ENCODE measurements at places on chromosomes 1 and 21.

GRCh38 chr1:58592522-58593134 lies 15.6 kb upstream of the TACSTD2 start:
- DNase-seq = no peak

DNA sequence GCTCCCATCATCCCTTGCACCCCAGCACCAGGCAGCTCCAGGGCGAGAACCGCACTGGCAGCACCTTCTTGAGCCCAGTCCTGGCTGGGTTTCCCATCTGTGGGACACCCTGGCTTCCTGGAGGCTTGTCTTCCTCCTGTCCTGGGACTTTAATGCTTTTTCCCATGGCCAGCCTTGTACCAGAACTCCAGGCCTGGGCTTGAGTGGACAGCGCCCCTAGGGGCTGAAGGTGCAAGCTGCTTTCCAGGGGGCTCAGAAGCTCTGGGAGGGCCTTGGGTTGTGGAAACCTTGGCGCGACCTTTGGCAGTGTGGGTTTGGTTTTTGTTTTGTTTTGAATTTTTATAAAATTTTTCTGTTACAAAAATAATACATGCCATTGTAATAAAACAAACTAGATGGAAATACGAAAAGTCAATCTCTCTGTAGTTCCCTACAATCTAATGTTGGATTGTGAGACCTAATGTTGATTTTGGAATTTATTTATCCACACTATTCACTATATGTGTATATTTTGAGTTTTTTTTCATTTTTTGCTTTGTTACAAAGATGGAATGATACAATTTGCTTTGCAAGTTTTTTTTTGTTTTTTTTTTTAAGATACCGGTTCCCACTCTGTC lies 33.8 kb upstream of the RPL11 start:
- DNase-seq = no peak

DNA sequence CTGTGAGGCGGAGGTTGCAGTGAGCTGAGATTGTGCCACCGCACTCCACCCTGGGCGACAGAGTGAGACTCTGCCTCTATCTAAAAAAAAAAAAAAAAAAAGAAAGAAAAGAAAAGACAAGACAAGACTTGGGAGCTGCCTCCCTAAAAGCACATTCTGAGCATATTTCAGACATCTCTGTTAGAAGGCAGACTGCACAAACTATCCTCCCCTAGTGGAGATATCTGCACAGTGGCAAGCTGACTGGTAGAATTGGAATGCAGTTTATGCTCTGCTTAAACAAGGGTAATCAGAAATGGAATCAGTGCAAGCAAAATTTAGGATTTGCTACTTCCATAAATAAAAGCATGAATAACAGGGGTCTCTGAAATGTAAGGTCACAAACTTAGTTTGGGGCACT lies 31.8 kb downstream of the GNG4 start:
- no peak for DNase-seq

DNA sequence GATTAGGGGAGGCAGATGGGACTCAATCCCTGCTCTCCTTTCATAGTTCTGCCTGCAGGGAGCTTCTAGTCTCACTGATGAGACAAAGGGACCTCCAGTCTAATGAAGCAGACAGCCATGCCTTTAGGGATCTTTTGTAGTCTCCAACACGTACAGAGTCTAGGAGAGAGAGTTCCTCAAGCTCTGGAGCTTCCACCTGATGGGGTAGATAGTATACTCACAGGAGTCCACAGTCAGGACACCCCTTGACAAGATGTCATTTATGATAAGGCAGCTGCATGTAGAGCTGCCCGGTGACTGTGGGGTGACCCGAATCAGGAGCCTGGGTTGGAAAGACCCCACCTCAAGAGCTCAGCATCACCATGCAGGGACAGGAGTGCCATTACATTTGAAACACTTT lies 55.3 kb upstream of the CNTN2 start:
- no peak for DNase-seq

GRCh38 chr1:38686167-38686926 lies 173.2 kb downstream of the RRAGC start:
- DNase-seq = no peak

GRCh38 chr1:21175670-21176581 lies 771 bp downstream of the EIF4G3 start:
- no peak for DNase-seq

- DNase-seq = no peak
These were observed 12.0 kb upstream of the BGLAP start for GRCh38 chr1:156229809-156230472.

- no peak for DNase-seq
These were observed 38.2 kb upstream of the KCND3 start for GRCh38 chr1:112027696-112028095.

DNA sequence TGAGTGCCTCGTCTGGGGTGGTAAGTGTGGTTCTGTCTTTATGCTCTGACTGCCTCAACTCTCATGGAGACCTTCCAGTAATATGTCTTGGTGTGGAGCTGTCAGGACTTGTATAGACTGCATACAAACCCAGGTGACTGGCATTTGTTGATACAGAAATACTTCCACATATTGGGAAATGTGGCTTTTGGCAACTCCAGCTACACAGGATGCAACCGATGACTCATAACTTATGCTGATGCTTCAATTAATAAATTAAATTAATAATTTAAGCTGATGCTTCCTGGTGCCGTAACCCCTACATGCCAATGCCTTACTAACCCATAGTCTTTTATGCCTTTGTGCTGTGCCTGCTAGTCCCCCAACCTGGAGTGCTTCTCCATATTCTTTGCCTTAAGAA lies 72.3 kb upstream of the ARTN start:
- DNase-seq = no peak

DNA sequence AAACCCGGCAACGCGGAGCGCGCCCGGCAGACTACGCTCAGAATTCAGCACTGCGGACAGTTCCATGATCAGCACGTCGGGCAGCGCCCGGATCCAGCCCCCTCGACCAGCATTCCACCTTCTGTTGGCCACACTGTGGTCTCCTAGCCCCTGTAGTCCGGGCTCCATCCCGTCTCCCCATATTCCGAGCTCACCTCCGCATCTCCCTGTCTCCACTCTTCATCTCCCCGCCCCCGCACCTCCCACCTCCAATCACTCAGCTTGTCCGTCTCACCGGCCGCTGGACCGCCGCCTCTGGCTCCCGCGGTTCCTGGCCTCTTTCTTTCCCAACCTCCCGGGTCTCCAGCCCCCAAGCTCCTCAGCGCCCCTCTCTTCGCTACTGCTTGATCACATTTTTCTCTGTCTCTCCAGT lies 500 bp downstream of the EPHA10 start:
- DNase-seq = no peak

GRCh38 chr1:43511394-43511793 lies 19.3 kb upstream of the PTPRF start:
- no peak for DNase-seq

DNA sequence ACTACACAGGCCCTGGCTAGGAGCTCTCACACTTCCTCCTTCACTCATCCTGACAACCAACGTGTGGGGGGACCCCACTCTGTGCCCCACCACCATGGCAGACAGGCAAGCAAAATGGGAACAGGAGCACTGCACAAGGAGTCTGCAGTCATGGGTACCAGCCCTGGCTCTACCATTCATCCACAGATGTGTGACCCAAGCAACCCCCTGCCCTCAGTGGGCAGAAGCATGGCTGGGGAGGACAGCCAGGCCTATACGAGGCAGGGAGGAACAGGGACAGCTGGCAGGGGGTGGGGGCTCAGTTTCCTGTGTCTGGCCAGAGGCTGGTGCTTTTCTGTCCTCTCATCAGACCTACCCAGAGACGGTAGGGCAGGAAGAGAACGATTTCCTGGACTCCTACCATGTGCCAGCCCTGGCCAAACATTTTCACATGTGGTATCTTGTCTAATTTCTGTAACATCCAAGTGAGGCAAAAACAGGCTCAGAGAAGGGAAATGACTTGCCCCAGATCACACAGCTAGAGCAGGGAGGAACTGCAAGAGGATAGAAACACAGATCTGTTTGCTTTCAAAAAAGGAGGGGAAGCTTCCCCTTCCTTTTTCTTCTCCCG lies 178.0 kb downstream of the HIVEP3 start:
- DNase-seq = no peak

- no peak for DNase-seq
These were observed 66.7 kb downstream of the RPAP2 start for GRCh38 chr1:92365378-92366039.

GRCh38 chr1:160733898-160734297 lies 5.1 kb upstream of the SLAMF7 start:
- DNase-seq = no peak

DNA sequence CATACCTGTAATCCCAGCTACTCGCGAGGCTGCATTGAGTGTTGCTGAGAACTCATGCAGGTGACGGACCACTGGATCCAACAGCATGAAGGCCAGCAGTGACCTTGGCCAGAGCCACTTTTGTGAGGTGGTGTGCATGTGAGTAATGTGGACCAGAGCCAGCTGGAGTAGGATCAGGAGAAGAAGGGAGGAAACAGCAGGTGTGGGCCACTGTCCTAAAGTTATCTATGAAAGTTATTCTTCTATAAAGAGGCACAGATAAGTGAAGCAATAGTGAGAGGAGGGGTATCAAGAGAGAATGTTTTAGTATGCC lies 47.8 kb downstream of the TCP10L start:
- DNase-seq = no peak

GRCh38 chr1:227741166-227741870 lies 6.1 kb downstream of the SNAP47 start:
- no peak for DNase-seq

GRCh38 chr1:147721716-147722115 lies 38.7 kb downstream of the GJA5 start:
- no peak for DNase-seq

DNA sequence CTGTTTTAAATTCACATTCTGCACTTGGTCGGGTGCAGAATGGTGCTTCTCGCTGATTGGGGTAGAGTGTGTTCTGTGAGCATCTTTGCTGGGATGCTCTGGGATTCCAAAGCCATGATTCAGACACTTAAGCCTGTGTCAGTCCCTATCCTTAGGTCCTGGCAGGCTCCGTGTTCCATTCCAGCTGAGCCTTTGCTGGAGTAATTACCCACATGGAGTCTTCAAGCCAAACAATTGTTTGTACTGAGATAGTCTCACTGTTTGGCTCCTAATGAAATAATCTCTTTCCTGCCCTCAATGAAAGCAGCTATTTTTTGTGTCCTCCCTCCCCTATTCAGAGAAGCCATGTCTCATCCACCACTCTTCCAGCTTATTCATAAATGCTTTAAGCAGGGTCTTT lies 18.7 kb downstream of the SMAP2 start:
- DNase-seq = no peak

DNA sequence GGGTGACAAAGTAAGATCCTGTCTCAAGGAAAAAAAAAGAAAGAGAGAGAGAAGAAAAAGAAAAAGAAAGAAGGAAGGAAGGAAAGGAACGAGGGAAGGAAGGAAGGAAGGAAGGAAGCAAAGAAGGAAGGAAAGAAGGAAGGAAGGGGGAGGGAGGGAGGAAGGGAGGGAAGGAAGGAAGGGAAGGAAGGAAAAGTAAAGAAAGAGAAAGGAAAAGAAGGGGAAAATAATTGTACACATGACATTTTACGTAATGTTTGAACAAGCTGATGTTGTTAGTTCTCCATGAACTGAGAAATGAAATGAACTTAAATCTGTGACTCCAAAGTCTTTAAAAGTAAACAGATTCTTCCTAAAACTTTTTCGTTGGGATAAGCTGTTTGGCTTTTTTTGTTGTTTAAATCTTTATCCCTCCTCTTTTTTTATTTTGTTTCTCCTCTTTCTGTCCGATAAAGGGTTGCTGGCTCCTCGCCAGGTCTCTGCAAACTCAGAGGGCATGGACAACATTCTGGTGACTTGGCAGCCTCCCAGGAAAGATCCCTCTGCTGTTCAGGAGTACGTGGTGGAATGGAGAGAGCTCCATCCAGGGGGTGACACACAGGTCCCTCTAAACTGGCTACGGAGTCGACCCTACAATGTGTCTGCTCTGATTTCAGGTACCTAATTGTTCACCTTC lies 59.8 kb downstream of the IL12RB2 start:
- DNase-seq = no peak

DNA sequence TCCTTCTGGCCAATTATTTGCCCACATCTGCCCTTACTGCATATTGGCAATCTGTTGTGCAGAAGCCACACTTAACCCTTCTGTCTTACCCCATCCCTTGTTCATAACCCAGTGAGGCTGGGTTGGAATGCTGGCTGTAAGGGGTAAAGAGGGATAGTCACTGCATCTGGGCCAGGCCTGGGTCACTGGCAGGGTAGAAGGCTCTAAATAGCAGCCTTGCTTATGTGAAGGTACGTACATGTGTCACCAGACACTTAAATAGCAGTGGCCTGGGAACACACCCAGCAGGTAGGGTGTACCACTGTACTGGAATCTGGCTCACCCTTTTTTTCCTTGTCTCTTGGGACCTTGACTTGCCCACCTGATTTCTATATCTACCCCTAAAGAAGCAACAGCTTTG lies 9.9 kb upstream of the TARS2 start:
- DNase-seq = no peak

- DNase-seq = no peak
These were observed 144.3 kb downstream of the FCRL5 start for GRCh38 chr1:157407917-157408525.

DNA sequence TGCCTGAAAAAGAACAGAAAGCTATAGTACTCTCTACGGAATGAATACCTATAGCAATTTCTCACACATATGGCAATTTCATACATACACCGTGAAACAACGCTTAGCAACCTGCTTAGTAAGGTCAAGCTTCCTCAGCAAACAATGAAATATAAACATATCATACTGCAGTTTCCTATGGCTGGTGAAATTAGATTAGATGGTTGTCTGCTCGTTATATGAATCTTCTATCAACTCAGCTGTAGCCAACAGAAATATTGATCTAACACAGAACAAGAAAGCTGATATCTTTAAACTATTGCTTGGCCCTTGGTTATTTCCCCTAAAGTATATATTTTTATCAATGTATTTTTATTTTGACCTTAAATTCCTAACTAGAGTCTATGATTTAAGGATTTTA lies 187.8 kb downstream of the SLC44A5 start:
- DNase-seq = no peak

- DNase-seq = no peak
These were observed 55.3 kb downstream of the CACHD1 start for GRCh38 chr1:64525116-64525686.

- DNase-seq = no peak
These were observed 345.5 kb upstream of the LYPLAL1 start for GRCh38 chr1:218828125-218828650.

DNA sequence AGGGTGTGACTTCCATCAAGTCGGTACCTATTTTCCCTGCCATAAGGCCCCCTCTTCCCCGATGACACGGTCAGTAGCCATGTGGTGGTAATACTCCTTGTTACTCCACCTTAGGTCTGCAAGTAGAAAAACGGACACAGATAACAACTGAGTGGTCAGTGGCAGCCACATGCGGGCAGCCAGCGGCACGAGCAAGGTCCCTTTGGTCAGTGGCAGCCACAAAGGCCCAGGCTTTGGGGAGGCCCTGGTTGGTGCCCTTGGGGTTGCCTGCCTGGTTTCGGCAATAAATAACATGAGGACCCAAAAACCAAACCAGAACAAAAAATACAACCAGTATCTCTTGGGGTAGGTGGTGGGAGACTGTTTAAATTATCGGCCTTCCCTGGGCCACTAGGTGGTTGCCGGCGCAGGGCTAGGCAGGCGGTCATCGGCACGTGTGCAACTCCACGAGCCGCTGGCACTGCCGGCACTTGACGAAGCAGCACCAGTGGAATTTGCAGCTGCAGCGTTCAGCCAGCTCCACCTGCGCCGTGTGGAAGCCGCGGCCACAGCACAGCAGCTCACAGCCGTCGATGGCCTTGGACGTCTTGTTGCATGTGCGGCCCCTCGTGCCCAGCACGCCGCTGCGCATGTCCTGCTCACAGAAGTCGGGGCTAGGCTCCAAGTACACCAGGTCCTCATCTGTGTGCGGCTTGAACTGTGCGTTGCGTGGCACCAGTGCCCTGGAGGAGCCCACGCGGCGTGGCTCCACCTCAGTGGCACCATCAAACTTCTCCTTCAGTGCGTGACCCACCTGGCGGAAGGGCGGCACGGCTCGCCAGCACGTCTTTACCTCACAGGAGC lies 23.1 kb downstream of the WNT4 start:
- DNase-seq = no peak
